Esophagus squamous epithelium (tissue), 5 donors: ENCODE measurements at places on chromosomes 7 and 10.

DNA sequence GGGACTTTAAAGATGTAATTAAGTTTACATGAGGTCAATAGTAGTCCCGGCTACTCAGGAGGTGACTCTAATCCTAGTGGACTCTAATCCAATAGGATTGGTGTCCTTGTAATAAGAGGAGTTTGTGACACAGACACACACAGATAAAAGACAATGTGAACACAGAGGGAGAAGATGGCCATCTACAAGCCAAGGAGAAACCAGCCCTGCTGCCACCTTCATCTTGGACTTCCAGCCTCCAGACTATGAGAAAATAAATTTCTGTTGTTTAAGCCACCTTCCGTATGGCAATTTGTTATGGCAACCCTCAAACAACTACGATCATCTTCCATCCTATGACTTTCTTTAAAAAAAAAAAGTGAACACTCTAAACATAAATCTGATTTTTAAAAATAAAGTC, 116.3 kb downstream of the ALOX5 start:
- DNase-seq = no peak

- no peak for DNase-seq
Measured at GRCh38 chr10:107579970-107580369, 415.5 kb upstream of the SORCS1 start.

GRCh38 chr7:10672186-10672585, 301.5 kb upstream of the PHF14 start:
- no peak for DNase-seq

DNA sequence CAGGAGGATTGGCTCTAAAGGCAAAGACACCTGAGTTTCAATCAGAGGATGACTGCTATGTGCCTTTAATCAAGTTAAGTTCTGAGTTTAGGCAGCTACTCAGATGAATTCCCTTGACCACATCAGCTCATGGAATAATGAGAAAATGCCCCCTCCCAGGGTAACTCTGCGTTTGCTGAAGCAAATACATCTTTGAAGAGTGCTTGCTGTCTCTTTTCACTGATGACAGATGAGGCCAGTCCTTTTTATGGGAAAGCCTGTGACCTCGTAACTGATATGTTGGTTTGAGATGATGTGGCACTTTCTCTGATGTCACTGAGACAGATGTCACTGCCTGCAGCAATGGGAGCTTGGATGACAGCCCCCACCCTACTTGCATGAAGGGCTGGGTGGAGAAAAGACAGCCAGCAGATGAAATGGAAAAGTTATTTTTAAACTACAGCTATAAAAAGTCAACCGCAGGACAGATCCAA, 43.7 kb upstream of the DGKI start:
- no peak for DNase-seq

DNA sequence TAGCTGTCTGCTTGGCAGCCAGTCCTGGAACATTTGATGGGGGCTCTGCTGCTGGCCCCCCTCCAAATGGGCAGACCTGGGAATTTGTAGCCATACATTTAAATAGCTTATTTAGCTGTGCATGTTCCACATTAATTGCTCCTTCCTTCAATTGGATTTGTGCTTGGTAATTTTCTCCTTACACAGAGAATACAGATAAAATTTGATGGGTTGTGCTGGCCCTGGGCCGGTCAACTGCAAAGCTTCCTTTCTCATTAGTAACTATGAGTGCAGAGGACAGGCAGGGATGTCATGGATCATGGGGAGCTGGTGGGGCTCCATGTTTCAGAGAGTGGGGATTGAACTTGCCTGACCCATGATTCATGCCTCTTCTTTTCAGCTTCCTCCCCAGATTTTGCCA, 201.5 kb upstream of the GHITM start:
- no peak for DNase-seq

GRCh38 chr10:102230264-102230860, 4.3 kb downstream of the ELOVL3 start:
- no peak for DNase-seq

DNA sequence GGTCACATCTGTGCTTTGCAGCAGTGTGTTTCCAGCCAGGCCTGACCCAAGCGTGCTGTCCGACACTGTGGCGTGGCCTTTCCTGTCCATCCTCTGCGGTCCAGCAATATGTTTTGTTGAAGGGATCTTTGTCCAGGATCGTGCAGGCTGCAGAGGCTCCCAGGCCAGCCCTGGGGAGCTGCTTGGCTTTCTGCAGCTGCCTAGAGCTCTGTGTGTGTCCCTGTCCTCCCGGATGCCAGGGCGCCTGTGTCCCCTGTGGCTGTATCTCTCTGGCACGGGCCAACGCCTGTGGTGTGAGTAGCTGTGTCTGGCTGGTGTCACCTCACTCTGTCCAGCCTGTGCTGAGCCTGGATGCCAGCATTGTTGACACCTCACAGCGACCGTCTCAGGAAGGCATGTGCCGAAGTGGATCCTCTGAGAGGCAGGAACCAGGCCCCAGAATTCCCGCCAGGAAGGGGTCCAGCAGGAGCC, 94.5 kb downstream of the INPP5A start:
- no peak for DNase-seq

DNA sequence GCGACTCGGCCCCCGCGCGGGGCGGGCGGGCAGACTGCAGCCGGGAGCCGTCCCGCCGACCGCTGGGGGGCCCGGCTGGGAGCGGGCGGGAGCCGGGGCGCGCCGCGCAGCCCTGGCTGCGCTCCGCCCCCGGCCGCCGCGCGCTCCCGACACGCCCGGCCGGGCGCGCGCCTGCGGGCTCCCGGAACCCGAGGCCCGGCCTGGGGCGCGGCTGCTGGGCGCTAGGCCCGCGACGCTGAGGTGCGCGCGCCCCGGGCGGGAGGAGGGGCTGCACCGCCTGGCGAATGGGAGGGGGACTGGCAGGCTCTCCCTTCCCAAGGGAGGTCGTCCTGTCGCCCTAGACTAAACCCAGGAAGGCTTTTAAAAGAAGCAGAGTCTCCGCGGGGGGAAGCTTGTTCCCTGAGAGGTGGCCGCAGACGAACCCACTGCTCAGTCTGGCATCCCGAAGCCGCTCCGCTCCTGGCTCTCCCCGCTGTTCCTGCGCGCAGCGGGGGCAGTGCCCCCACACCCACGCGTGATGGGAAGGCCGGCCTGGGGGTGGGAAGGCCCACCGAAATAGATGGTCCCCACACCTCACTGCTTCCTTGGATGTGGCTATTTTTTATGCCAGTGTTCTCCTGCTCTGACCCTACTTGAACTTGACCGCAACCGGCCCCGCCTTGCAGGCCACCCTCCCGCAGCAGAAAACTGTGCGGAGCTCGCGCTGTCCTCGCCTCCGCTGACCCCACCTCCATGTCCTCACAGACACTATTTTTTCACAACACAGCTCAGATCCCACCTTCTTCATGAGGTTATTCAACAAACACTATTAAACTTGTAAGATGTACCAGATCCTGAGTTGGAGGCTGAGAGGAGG, at the start of gene VOPP1:
Gene VOPP1 (minus strand): TSS at position 125 of the 856 bp plus-strand sequence. CDS start 178 bp downstream, outside the sequence.
- DNase-seq = no peak

- no peak for DNase-seq
Measured at GRCh38 chr10:122208571-122209430, 62.3 kb upstream of the BTBD16 start.

GRCh38 chr7:4083513-4083912, 598.6 kb upstream of the FOXK1 start:
- no peak for DNase-seq

- DNase-seq = no peak
Measured at GRCh38 chr7:19989906-19990305, 216.5 kb upstream of the TMEM196 start.

- no peak for DNase-seq
Measured at GRCh38 chr10:99748823-99749451, 16.9 kb downstream of the CUTC start.

DNA sequence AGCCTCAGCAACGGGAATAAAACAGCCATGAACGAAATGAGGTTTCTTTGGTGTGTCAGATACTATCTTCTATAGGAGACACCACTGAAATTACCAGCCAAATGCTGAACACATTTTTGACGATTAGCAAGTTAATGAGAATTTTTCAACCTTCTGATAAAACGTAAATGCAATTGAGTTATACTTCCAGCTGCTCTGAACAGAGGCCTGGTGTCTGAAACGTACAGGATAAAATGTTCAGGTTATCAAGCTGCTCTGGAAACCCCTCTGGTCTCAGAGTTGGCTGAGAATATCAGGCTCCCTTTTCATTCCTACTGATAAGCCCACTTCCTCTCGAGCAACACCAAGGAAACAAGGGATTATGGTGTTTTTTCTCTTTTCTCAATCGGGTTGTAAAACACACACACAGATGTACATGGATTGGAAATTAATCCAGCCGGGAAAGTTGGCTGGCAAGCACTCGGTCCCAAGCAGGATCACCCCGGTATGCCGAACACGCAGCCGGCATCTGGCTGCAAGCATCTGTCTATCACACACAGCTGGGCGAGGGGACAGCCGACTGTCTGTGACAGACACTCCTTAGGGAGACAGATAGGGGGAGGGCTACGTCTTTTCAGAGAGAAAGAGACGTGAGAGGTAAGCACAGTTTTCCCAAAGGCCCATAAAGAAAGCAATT, 171.8 kb downstream of the PRKAG2 start:
- no peak for DNase-seq

GRCh38 chr10:32328499-32328898, 18.5 kb downstream of the EPC1 start:
- no peak for DNase-seq

DNA sequence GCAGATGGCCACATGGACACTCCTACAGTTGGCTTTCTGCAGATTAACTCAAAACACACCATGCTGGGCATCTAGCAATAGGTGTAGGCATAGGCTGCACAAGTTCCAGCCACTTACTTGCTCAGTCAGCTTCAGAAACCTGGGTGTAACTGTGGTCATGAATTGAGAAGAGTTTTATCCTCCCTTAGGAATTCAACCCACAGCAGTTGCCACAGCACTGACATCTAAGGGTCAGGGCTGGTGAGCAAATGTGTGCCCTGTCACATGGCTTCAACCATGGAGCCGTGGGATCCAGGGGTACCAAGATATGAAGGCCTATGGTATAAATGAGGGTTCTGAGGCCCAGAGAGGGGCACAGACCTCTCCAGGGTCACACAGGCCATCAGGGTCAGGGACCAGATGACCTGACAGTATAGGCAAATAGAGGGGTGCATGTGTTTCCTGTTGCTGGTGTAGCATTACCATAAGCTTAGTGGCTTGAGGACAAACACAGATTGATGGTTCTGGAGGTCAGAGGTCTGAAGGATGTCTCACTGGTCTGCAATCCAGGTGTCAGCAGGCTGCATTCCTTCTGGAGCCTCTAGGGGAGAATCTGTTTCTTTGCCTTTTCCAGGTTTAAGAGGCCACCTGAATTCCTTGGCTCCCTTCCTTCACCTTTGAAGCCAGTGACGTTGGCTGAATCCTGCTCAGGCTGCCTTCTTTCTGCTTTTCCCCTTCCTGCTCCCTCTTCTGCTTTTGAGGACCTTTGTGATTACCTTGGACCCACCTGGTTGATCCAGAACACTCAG, 24.1 kb downstream of the MINDY4 start:
- DNase-seq = no peak

GRCh38 chr10:21593986-21594385, 60.0 kb downstream of the MLLT10 start:
- DNase-seq = no peak
